ENCODE measurements at places on chromosomes 11 and 22.

- DNase-seq: no peak
These were observed 63.5 kb downstream of the ENDOD1 start for GRCh38 chr11:95152876-95153856.

DNA sequence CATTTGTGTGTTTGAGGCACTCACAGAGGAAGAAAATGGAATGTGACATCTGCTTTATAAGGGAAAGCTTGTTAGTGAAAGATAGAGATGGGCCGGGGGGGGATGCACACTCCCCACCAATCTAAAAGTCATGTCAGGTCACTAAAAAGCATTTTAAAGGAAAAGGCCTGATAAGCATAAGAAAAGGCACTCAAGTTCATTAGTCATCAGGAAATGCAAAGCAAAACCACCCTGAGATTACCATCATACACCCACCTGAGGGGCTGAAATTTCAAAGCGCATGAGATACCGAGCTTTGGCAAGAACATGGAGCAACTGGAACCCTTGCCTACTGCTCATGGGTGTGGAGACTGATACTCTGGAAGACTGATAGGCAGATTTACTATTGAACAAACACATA lies 77.9 kb upstream of the ANO1 start:
- no peak for DNase-seq

DNA sequence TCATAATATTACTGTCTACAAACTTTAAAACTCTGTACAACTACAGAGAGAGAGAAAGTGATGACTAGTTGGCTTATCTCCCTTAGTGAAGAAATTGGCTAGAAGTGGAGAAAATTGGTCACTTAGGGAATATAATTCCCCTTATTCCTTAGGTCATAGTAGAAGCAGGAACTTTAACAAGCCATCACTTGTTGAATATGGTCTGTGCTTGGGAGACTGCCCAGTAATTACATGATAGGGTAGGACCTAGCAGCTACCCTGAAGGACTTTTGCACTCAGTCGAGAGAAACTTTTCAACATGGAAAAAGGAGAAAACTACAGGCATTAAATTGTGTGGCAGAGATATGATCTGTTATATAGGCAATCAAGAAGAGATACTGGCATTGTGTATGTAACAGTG lies 576.5 kb upstream of the CCDC90B start:
- DNase-seq: no peak

- DNase-seq: no peak
These were observed 22.2 kb upstream of the CTSD start for GRCh38 chr11:1785749-1786413.

- DNase-seq: no peak
These were observed 17.5 kb downstream of the NUCB2 start for GRCh38 chr11:17294033-17294432.

GRCh38 chr11:119470317-119471291 lies 47.6 kb upstream of the THY1 start:
- no peak for DNase-seq

- no peak for DNase-seq
These were observed 32.6 kb downstream of the YPEL1 start for GRCh38 chr22:21702700-21703683.

DNA sequence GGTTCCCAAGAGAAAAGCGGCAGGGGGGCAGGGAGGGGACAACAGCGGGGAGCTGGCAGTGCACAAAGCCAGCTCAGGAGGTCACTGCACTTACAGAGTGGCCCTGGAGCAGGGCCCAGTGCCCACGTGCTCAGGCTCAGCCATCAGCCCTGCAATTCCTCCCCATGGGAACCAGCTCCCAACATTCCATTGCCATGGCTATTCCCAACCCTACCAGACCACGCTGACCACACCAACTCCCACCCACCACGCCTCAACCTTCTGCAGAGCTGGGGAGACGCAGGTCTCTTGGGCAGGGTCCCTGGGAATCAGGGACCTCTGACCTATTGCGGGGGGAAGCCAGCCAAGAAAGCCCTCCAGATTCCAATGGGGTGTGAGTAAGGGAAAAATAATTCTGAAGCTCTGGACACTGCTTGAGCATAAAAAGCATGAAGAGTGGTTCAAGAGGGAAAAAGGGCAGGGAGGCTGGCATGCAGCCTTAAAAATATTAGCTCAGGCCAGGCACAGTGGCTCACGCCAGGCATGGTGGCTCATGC lies 38.3 kb upstream of the TFIP11 start:
- no peak for DNase-seq

DNA sequence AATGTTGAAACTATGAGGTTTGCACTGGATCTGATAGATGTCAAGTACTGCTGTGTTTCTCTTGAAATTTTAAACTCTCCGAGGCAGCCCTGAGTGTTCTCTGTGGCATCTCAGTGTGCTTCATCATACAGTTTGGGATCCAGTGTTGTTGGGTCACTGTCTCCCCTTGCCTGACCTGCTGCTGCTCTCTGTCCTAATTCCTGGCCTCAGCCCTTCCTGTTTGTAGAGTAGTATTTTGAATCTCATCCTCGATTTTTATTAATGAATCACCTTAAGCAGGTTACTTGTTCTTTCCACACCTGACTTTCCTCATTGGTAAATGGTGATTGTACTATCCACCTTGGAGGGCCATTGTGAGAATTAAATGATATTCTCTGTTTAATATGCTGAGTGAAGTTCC lies 70.7 kb upstream of the PAX6 start:
- no peak for DNase-seq

DNA sequence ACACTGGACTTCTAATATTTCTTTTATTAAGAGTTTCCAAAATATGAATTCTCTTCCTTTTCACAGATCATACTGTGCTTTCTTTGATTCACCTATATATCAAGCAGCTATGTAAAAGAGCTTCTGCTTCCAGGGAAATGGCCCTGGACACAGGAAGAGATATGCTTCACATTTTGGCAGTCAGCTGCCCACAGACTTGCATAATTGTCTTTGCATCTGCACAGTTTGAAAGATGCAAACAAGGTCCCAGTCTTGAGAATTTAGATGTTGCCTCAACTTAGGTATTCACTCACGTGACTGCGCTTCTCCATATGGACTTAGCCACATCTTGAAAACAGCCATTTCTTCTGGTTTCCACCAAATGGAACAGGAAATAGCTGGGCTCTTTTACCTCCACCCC lies 92.3 kb upstream of the POU2AF2 start:
- no peak for DNase-seq

DNA sequence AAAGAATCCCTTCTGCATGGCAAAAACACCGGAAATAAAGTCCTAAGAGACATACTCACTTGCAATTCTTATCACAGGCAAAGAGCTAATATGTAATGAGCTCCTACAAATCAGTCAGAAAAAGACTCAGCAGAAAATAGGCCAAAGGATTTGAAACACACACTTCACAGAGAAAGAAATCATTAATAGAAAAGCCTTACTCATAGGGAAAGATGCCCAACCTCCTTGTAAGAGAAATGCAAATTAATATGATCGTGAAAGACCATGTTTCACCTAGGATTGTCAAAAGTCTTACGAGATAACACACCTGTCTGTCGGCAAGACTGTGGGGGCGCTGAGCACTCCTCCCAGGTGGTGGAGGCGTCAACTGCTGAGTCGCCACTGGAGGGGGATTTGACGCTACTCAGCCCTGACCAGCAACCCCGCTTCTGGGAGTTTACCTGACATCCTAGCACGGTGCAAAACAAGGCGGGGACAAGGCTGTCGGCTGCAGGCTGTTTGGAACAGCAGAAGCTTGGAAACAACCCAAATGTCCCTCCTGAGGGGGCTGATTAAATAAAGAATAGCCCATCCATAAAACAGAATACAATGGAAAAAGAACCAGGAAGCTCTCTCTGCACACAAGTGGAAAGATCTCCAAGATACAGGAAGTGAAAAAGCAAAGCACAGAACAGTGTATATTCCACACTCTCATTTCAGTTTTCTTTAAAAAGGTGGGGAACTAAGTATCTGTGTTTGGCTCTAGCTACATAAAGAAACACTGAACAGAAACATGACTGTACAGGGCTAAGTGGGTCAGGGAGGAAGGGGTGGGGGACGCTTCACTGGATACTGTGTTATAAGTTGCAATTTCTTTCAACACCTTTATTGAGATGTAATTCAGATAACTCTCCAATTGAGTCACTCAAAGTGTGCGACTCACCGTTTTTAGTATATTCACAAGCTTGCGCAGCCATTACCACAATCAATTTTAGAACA lies 11.5 kb downstream of the CSNK1E start:
- DNase-seq: no peak

GRCh38 chr11:73536961-73537360 lies 61.0 kb downstream of the FAM168A start:
- DNase-seq: no peak

- DNase-seq: no peak
These were observed 47.9 kb upstream of the ADORA2A start for GRCh38 chr22:24379536-24379935.

GRCh38 chr11:60718524-60719316 lies 5.8 kb upstream of the MS4A18 start:
- DNase-seq: no peak

DNA sequence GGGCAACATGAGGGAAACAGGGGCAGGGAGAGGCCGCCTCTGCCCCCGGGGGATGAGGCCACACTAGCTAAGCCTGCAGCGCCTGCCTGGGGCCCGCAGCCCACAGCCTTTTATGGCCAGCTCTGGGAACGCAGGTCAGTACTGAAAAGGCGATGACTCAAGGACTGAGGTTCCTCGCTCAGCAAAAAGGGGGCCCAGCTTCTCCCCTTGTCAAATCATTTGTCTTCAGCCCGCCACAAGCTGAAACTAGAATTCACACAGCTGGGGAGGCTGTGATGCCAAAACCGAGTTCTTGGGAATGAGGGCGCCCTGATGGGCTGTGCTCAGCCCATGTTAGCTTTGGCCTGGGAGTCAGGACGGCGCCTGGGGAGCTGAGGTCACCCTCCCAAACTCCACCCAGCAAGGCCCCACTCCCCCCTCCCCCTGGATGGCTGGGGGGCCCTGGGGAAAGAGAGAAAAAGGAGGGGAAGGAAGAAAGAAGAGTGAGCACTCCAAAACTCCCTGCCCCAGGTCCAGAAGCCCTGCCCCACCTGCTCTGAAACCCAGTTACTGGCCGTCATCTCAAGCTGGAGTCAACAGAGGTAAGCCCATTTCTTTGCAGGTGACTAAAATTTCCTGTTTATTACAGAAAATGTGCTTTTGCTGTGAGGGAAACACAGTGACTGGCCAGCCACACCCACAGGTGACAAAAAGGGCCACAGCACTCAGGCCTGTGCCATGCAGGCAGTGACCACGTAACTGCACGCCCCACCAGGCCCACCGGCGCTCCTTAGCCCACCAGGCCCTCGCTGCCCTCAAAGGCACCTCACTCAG lies 13.7 kb downstream of the EHD1 start:
- no peak for DNase-seq

DNA sequence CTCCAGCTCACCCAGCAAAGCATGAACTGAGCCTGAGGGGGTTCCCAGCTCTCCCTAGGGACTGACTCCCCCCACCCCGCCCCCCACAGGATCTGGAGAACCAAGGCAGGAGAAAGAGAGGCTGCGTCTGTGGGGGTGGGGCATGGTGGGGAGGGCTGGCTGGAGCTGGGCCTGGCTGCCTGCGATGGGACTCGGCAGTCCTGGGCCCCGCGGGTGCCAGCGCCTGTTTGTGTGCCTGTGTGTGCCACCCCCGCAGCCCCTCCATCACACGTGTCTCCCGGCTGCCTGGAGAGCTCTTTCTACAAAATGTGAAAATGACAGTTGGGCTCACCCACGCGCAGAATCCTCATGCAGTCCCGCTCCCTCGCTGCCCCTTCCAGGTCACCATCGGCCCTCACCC lies 46.8 kb downstream of the CACNA1I start:
- no peak for DNase-seq

- no peak for DNase-seq
These were observed 50.1 kb downstream of the NRXN2 start for GRCh38 chr11:64672875-64673274.

DNA sequence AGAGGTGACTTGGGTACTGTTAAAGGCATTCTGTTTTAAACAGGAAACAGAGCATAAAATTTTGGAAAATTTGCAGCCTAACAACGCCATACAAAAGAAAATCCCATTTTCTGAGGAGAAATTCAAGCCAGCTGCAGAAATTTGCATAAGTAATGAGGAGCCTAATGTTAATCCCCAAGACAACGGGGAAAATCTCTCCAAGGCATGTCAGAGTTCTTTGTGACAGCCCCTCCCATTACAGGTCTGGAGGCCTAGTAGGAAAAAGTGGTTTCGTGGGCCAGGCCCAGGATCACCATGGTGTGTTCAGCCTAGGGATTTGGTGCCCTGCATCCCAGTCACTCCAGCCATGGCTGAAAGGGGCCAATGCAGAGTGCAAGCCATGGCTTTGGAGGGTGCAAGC lies 1333.1 kb upstream of the TENM4 start:
- DNase-seq: no peak

DNA sequence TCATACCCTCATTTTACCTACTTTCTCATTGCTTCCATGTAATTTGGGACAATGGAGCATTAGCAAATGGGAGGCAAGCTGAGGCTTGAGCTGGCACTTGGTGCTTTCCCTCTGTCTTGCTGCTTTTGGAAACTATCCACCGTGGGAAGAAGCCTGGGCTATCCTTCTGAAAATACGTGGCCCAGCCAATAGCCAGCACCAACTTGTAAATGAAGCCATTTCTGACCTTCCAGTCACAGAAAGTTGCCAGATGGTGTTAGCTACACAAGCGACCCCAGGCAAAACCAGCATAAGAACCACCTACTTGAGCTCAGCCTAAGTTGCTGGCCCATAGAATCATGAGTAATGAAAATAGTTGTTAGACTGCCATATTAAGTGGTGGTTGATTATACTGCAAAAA lies 18.5 kb upstream of the SPON1 start:
- DNase-seq: no peak

DNA sequence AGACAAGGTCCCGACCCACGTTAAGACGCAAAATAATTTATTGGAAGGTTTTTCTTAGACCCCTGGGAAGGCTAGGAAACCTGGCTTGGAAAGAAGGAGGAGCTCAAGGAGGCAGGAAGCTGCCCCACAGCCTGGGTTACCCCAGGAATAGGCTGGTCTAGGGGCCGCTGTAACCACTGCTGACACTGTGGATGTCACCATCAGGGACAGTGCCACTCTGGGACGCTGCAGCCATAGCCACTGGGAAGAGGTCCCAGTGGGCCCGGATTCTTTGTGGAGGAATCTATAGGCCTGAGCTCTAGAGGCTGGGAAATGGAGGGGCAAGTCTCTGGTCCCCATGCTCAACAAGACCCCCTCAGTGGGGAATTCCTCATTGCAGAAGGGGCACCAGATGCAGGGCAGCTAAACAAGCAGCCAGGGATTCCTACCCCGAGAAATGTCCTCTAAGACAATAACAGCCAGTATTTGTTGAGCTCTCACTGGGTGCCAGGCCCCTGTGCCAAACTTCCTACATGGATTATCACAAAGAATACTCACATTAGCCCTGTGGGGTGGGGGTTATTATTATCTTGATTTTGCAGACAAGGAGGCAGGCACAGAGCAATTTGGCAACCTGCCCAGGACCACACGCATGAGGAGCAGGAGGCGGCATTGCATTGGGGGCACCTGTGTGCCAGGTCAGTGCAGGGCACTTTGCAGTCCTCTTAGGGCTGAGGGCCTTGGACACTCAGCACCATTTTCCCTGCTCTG lies 19.5 kb upstream of the CHKA start:
- no peak for DNase-seq

GRCh38 chr22:47965066-47965465 lies 1202.6 kb downstream of the TBC1D22A start:
- DNase-seq: no peak
